Fibroblast of skin of right quadriceps (primary cell): ENCODE measurements at places on chromosomes 5 and 9.

GRCh38 chr5:140540227-140540626 is 7.2 kb upstream of the EIF4EBP3 start:
- no peak for DNase-seq

DNA sequence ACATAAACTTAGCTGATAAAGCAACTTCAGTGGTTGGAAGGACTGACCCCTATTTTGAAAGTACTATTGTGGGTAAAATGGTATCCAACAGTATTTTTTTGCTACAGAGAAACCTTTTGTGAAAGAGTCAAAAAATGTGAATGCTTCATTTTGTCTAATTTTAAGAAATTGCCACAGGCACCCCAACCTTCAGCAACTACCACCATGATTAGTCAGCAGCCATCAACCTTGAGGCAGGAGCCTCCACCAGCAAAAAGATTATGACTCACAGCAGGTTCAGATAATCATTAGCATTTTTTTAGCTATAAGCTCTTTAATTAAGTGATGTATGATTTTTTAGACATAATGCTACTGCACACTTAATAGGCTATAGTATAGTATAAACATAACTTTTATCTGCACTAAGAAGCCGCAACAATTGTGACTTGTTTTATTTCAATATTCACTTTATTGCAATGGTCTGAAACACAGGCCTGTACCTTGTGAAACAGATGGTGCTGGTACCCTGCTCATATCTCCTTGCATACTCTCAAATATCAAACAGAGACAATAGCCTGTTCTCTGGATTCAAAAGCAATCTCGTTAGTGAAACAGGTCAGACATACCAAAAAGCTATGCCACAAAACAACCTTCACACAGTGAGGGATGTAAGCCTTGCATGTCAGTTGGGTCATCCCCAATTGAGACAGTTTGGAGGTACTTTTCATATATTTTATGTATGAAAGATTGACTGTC is 261.2 kb upstream of the FAM174A start:
- no peak for DNase-seq

DNA sequence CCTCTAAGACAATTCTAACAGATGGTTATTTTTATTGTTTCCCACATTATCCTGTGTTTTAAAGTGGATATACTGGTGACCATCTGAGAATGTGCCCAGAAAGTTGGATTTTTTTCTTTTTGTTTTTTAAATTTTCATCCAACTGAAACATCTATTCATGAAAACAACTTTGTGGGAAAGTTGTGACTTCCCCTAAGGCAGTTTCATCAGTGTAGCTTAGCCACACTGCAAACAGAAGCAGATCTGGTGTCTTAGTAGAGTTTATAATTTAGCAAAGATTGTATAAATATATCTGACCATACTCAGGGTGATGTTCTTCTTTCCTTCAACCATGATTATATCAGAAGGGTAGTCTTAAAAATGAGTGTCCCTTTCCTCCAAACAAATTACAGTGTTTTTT is 1241.3 kb downstream of the MAT2B start:
- DNase-seq: no peak

DNA sequence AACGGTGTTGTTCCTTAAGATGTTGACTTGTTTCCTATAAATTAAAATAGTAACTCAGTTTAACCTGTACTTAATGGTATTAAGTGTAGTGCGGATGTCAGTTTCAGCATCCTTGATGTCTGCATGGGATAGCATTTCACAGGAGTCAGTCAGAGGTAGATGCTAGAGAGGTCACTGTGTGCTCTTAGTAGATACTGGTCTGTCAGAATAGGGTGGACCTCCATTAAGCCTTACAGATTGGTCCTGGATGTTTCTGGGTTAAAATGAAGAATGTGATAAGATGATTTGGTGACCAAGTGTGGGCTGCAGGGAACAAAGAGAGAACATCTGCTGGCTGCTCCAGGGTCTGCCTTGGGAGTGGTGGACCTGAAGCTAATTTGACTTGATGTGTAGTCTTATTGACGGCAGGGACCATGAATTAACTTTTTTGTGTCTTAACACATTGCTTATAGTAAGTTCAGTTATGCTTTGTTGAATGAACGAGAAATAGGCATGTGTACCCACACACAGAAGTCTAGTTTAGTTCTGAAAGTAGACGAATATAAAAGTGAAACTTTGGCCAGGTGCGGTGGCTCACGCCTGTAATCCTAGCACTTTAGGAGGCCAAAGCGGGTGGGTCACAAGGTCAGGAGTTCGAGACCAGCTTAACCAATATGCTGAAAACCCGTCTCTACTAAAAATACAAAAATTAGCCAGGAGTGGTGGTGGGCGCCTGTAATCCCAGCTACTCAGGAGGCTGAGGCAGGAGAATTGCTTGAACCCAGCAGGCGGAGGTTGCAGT is 12.5 kb downstream of the RAB24 start:
- no peak for DNase-seq

DNA sequence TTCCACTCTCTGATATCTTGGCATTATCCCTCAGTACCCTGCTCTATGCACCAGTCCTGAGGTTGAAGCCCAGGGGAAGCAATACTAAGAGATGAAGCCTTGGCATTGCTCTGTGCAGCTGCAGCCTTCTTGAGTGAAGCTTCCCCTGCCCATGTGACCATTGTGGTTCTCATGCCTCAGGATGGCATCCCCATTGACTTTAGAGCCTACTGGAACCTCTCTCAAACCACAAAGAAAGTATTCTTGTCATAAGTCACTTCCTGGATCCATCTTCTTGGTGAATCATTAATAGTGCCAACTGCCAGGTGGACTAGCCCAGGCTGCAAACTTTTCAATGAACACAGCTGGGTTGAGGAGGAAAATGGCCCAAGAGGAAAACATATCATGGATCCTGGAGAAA is 283.9 kb upstream of the RFX3 start:
- DNase-seq: peak; percentile 11
